ENCODE measurements at places on chromosomes 1 and 21. TPM values are rescaled to one million over a fixed set of nuclear protein-coding genes. Genes with fewer than 3 reads are reported as not detected.

DNA sequence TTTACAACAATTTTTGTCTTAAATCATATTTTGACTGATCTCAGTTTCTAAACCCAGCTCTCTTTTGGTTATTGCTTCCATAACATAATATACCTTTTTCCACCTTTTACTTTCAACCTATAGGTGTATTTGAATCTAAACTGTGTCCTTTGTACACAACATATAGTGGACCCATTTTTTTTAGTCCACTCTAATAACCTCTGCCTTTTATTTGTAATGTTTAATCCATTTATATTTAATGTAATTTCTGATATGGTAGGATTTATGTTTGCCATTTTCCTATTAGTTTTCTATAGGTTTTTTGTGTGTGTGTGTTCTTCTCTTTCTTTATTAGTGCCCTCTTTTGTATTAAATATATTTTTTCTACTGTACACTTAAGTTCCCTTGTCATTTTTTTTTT lies 22.4 kb upstream of the SLAMF1 start:
- DNase-seq: no peak
- H3K27me3 ChIP-seq: peaks cover 2% of the 10 kb centered on the region
- no peaks in the 10 kb centered on the region for H3K4me1 ChIP-seq

DNA sequence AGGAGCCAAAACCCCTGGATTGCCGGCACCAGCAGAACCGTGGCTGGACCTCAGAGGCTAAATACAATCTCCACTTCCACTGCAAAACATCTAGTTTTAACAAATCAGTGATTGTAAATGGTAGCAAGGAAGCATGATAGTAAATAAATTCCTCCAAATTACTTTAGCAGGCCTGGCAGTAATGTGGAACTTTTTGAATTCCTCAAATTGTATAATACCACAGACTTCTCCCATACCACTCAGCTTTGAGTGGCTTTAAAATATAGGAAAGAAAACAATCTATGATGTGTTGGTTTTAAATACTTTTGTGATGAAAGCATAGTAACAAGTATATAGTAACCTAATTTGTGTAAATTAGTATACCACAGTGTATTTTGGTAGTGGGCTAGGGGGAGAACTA lies 34.1 kb downstream of the NIBAN1 start:
- no peaks in the 10 kb centered on the region for H3K27me3 ChIP-seq
- no peaks in the 10 kb centered on the region for H3K36me3 ChIP-seq
- DNase-seq: no peak

Gene S100A3
- total RNA-seq: 0.61 TPM

GRCh38 chr21:29376556-29376955 lies 77.8 kb downstream of the BACH1 start:
- H3K27ac ChIP-seq: no peak overlapping the region
- peaks cover 12% of the 10 kb centered on the region for H3K36me3 ChIP-seq
- no peak overlapping the region for H3K4me3 ChIP-seq
- H3K27me3 ChIP-seq: no peaks in the 10 kb centered on the region
- peak; percentile 68 for DNase-seq
- H3K4me1 ChIP-seq: peaks cover 11% of the 10 kb centered on the region

Gene CFAP74
- total RNA-seq: not detected

- H3K27ac ChIP-seq: peak overlapping the region; percentile 86
- DNase-seq: no peak
- H3K27me3 ChIP-seq: no peaks in the 10 kb centered on the region
- no peaks in the 10 kb centered on the region for H3K36me3 ChIP-seq
- H3K4me3 ChIP-seq: peak overlapping the region; percentile 85
- peaks cover 49% of the 10 kb centered on the region for H3K4me1 ChIP-seq
These were observed 933 bp downstream of the ANKRD34A start for GRCh38 chr1:145963265-145964019.

Gene OR6N1
- total RNA-seq: not detected

DNA sequence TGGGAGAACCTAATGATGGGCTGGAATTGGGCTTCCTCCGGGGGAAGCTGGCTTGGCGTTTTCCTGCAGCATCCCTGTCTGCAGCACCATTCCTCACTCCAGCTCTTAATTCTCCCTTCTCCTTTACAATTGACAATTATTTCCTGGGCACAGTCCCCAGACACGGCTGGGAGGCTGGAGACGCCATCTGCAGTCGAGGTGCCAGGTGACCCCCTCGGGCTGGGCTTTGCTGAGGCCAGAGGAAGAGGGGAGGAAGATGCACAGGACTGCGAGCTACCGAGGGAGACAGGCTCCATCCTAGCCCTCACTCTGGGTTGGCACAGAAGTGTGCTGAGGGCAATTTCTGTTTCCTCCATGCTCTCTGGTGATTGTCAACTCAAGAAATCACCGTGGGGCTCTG lies 453.8 kb downstream of the PTPRU start:
- H3K36me3 ChIP-seq: no peaks in the 10 kb centered on the region
- peaks cover 39% of the 10 kb centered on the region for H3K27me3 ChIP-seq
- peak; percentile 6 for DNase-seq

Gene RRP1B
- total RNA-seq: 14.4 TPM

DNA sequence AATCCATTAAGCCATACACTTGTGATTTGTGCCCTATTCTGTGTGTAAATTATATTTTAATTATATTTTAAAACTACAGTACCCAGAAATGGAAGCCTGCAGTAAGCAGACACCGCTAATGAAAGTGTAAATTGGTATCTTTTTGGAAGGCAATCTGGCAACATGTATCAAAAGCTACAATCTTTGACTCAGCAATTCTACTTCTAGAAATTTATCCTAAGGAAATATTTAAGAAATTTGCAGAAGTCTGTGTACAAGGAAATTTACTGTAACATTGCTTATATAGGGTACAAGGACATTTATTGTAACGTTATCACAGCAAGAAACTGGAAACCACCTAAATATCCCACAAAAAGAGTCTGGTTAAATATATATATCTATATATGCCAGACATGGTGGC lies 14.6 kb upstream of the ZMYM4 start:
- H3K27me3 ChIP-seq: no peaks in the 10 kb centered on the region
- no peak overlapping the region for H3K27ac ChIP-seq
- H3K4me1 ChIP-seq: no peaks in the 10 kb centered on the region
- H3K4me3 ChIP-seq: no peak overlapping the region
- no peaks in the 10 kb centered on the region for H3K36me3 ChIP-seq

Gene PDPN
- 22.4 TPM for total RNA-seq

DNA sequence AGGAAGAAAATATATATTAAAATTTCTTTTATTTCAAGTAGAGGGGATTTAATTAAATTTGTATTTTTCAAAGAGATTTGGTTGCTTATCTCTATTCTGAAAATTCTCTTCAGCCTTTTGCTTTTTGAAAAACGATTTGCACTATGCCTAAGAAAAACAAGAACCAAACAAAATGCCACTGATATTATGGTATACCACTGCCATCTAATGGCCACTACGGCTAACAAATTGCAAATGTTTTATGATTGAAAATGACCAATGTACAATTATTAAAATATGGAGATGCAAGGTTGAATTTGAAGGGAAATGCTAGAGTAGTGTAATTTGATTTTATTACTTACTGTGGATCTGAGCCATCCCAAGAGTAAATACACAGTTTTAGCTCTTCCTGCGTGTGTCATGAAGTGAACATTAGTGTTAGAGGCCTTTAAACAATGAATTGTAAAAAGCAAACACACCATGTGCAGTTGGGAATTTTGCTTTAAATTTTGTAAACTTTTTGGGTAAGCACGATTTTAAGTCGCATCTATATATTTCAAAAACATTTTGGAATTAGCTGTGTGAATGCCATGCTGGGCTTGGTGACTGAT lies 137.4 kb upstream of the USP25 start:
- no peak overlapping the region for H3K27ac ChIP-seq
- no peaks in the 10 kb centered on the region for H3K27me3 ChIP-seq
- H3K4me1 ChIP-seq: no peaks in the 10 kb centered on the region
- DNase-seq: no peak
- H3K4me3 ChIP-seq: no peak overlapping the region

Gene PLA2G2D
- not detected for total RNA-seq

Gene NCMAP
- not detected for total RNA-seq

GRCh38 chr21:21907271-21907670 lies 909.1 kb downstream of the NCAM2 start:
- no peaks in the 10 kb centered on the region for H3K36me3 ChIP-seq
- H3K4me3 ChIP-seq: no peak overlapping the region
- H3K4me1 ChIP-seq: no peaks in the 10 kb centered on the region
- no peaks in the 10 kb centered on the region for H3K27me3 ChIP-seq
- no peak for DNase-seq

GRCh38 chr21:17673261-17674020 lies 60.7 kb upstream of the BTG3 start:
- H3K27ac ChIP-seq: no peak overlapping the region
- H3K36me3 ChIP-seq: no peaks in the 10 kb centered on the region
- no peaks in the 10 kb centered on the region for H3K27me3 ChIP-seq
- H3K4me1 ChIP-seq: no peaks in the 10 kb centered on the region

- H3K27me3 ChIP-seq: no peaks in the 10 kb centered on the region
- H3K27ac ChIP-seq: no peak overlapping the region
- H3K4me1 ChIP-seq: peaks cover 9% of the 10 kb centered on the region
These were observed 42.7 kb upstream of the LDLRAP1 start for GRCh38 chr1:25500694-25501093.

DNA sequence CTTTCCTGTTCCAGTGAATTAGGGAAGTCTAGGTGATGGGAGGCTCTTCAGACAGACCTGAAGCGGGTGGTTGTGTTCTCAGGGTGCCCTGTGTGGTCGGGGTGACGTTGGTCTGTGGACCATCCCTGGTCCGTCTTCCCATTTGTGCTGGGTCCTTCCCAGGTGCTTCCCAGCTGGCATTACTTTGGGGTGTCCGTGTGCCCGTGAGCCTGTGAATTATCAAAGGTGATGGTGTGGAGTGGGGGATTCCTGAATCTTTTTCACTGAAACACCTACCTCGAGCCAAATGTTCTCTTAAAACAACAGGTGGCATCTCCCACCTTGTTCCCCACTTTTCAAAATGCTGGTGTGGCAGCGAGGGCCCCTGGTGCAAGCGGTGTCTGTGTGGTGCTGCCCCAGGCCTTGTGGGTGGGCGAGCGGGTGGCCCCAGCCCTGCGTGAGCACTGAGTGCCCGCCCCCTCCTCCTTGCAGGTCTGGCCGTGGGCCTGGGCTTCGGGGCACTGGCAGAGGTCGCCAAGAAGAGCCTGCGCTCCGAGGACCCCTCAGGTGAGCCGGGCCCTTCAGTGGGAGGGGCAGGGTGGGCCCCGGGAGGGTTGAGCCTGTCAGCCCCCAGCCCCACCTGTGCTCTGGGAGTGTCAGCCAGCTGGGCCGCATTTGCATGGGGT lies 37.0 kb downstream of the COQ8A start:
- H3K27me3 ChIP-seq: no peaks in the 10 kb centered on the region
- H3K4me1 ChIP-seq: peaks cover 80% of the 10 kb centered on the region
- H3K4me3 ChIP-seq: no peak overlapping the region
- DNase-seq: peak; percentile 64
- peaks cover 24% of the 10 kb centered on the region for H3K36me3 ChIP-seq
- H3K27ac ChIP-seq: peak overlapping the region; percentile 74

Gene NUF2
- 0.48 TPM for total RNA-seq

DNA sequence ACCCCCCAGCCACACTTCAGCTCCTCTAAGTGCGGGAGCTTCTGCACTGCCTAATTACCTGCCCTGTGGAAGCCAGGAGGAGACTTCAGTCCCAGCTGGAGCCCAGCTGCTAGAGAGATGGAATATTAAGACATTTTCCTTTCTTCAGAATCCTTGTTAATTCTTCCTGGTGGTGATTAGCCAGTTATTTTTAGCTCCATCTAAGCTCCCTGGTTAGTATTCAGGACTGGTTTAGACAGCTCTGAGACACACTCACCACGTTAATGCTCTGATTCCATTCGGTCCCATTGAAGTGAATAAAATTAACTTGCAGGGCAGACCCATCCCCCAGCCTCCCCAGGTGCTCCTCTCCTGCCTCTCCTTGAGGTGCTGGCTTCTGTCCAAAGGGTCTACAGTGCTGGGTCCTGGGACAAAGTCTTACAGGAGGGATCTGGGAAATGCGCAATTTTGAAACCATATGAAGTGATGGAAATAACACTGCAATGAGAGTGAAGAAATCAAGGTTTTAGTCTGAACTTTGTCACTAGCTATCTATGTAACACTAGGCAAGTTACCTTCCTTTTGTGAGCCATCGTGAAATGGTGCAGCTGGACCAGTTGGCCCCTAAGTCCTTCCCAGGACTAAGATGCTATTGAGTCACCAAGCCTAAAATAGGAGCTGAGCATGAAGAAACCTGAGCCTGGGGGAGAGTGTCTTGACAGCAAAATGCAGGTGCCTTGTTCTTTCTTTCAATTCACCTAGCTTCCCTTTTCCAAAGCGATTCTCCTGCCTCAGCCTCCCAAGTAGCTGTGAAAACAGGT lies 117.4 kb upstream of the ATP1A1 start:
- H3K4me3 ChIP-seq: no peak overlapping the region
- DNase-seq: no peak
- H3K27ac ChIP-seq: no peak overlapping the region
- no peaks in the 10 kb centered on the region for H3K36me3 ChIP-seq
- peaks cover 13% of the 10 kb centered on the region for H3K4me1 ChIP-seq

Gene TMPRSS2
- not detected for total RNA-seq

GRCh38 chr1:220889333-220889732 lies 10.1 kb downstream of the HLX start:
- DNase-seq: no peak
- H3K4me3 ChIP-seq: no peak overlapping the region
- no peaks in the 10 kb centered on the region for H3K27me3 ChIP-seq
- no peak overlapping the region for H3K27ac ChIP-seq

DNA sequence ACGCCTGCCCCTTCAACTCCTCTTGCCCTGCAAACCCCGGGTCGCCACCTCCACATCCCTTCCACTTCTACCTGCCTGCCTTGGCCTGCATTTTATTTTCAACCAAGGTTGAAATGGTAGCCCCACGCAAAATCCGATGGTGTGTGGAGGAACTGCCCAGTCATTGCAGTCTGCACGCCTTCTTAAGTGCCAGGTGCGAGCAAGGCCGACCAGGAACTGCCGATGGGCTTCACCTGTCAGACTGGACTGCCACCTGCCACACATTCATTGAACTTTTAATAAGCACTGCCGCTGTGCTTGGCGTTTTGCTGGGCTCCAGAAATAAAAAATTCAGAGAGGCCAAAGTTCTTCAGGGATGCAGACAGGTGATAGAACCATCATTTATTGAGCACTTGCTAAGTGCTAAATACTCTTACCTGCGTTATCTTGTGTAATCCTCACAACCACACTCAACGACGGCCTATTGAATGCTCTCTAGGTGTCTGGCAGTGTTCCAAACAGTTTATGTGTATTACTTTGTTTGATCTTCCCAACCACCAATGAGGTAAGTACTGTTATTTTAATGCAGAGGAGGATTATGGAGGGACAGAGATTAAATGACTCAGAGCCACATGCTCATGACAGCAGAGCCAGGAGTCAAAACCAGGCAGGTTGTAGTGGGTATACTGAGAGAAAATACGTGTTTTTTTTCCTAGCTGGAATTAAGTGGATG lies 36.2 kb downstream of the CACHD1 start:
- H3K27me3 ChIP-seq: no peaks in the 10 kb centered on the region
- DNase-seq: no peak
- H3K4me3 ChIP-seq: peak overlapping the region; percentile 69
- peak overlapping the region; percentile 12 for H3K27ac ChIP-seq
- no peaks in the 10 kb centered on the region for H3K36me3 ChIP-seq
- H3K4me1 ChIP-seq: peaks cover 12% of the 10 kb centered on the region

Gene FCAMR
- not detected for total RNA-seq

Gene ROR1
- total RNA-seq: 2.1 TPM

Data from psoas muscle (tissue), 8 donors.